NCI-H2081 treated with DMSO at 0.1 percent for 48 hours (cell line): ENCODE measurements at places on chromosomes 6 and 20.

GRCh38 chr6:53360093-53360912 lies 11.6 kb upstream of the ELOVL5 start:
- DNase-seq = no peak

- DNase-seq = no peak
Measured at GRCh38 chr6:128068119-128068479, 167.2 kb upstream of the THEMIS start.

DNA sequence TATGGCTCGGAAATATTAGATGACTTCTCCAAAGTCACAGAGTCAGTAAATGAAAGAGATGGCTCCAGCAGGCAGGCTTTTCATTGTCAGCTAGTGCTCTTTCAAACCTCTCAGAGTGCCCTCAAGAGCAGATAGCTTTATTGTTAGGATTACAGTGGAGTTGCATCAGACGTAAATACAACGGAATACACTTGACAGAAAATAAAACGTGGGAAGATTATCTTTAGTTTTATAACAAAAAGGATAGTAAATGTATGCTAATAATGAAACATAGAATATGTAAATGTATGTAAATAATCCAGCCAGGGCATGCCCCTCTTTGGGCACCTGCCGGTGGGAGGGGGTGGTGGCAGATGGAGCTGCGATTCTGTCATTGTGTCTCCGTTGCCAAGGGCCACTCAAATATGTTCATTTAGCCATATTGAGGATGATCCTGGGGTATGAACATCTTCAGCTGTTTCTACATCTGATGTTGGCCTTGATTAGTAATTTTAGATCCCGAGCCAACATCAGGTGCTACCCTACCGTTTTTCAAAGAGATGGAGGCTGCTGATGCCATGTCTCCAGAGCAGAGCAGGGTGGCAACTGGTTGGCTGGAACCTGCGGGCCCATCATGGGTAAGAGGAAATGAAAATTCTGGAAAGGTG lies 358.3 kb upstream of the SULF2 start:
- no peak for DNase-seq

GRCh38 chr6:3208775-3209113 lies 18.7 kb downstream of the TUBB2B start:
- no peak for DNase-seq

- no peak for DNase-seq
Measured at GRCh38 chr20:62955519-62956386, 3.2 kb downstream of the SLC17A9 start.

DNA sequence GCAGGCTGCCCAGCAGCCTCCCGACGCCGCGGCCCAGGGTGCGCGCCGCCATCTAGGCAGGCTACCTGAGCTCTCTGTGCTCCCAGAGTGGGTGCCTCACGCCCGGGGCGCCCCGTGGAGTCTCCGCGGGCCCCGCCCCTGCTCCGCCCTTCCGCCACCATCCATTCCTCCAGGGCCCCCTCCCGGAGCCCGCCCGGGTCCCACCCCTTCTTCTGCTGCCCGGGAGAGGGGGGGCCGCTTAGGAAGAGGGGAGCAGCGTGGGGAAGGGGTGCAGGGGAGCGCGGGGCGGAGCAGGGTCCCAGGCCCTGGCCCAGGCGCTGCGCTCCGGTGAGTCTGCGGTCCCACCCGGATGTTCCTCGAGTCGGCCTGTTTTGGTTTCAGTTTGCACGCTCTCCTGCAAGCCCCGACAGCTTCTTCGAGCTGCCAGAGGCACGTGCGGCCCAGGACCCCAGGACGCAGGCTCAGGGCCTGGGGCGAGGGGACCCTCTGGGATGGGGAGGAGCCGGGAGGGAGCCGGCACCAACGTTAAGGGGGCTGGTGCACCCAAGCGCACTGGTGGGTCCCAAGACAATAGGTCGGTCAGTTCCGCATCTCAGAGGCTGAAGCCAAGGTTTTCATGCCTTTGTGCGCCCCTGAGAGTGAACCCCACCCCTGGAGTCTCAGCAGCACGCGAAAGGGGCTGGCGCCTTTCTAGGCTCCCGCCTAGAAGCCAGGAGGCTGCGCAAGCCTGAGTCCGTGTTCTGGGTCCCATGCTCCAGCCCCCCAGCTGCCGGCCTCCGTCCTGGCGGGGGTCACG lies at the start of gene ACSS1:
Gene ACSS1, minus strand, starts transcription at position 89 of the 796 bp plus-strand sequence. Its CDS starts 37 bp downstream, at position 52.
- DNase-seq = no peak

GRCh38 chr6:166610069-166610468 lies 17.0 kb downstream of the RPS6KA2 start:
- DNase-seq = no peak

DNA sequence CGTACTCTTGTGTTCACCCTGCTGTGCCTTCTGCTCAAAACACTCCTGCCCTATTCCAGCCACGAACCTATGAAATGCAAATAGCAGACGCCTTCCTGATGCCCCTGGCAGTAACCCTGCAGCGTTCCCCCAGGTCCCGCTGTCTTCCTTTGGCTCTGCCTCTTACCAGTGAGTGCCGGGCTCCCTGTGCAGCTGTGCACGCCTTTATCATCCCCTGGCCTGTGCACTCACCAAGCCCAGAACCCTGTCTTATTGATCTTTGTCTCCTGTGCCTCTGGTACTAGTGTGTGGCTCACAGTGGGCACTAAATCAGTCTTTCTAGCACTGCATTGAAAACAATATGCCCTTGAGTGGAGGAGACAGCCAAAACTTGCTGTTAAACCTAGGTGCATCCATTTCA lies 19.7 kb downstream of the ZDHHC14 start:
- no peak for DNase-seq

DNA sequence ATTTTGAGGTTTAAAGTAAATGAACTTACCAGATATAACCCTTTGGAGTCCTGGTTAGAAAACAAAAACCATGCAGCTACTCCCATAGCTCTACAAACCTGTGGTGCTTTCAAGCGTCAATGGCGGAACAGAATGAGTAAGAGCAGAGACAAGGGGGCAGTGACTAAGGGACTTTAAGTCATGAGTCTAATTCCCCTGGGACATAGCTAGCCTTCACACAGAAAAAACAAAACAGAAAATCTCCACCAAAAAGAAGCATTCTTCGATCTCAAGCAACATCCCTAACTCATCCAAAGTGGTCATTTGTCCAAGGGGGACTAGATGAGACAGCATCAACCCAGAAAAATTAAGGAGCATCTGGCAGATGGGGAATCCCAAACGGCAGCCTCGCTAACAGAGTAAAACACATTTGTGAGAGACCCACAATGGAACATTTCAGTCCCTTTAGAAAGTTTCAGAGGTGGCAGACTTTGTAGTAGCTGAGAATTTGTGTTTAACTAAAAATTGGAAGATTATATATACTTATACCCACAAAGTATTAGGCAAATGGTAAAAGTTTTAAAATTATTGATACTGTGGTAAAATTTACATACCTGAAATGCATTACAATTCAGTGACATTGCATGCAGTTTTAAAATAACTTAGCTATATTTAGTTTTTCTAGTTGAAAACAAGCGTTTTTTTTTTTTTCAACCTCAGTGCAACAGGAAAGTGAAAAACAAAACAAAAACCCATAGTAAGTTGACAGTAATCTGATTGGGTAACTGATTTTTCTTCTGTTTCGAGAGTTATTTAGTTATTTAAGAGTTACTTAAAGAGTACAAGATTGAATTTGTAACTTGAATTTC lies 67.5 kb downstream of the KCNQ5 start:
- no peak for DNase-seq

- no peak for DNase-seq
Measured at GRCh38 chr6:111725446-111726112, 119.9 kb upstream of the TRAF3IP2 start.

DNA sequence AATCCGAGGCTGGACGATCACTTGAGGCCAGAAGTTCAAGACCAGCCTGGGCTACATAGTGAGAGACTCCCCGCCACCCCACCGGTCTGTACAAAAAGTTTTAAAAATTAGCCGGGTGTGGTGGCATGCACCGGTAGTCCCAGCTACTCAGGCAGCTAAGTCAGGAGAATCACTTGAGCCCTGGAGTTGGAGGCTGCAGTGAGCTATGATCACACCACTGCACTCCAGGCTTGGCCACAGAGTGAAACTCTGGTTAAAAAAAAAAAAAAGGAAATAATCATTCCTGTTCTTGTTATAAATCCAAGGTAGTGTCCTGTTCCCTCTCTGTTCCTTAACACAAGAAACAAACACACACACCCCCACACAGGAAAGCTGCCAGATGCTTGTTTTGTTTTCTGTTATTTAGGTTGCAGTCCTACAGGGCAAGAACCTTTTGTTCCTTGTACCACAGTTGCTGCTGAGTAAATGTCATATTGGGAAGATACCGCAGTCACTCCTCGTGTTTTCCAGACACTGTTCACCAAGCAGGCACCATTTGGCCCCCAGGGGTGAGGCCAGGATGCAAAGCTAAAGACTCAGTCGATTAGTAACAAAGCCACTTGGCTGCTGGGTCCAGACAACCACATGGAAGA lies 28.9 kb downstream of the ASIP start:
- no peak for DNase-seq

DNA sequence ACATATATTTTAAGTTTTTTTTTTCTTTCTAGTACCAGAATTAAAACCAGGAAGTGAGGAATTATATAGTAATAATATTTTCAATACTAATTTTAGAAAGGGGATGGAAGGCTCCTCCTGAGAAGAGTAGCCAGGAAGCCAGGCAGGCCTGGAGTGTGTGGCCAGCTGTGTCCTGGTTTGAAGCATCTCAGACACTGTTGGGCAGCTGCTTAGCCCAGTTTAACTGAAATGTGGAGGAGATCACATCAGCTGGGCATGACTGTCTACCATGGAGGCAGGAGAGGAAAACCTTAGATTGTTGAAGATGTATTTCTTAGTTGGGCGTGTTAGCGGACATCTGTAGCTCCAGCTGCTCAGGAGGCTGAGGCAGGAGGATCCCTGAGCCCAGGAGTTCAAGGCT lies 142.2 kb downstream of the ARID1B start:
- DNase-seq = no peak

DNA sequence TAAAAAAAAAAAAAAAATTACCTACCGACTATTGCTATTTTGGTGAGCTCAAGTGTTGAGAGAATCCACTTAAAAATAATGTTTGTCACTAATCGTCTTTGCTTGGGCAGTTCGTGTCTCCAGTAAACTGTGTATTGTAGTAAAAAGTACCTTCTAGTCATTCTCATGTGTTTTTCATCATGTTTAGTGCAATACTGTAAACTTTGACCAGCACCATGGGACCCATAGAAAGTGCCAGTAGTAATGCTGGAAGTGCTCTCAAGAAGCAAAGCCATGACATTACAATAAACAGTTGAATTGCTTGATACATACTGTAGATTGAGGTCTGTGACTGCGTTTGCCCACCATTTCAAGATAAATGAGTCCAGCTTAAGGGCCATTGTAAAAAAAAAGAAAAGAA lies 395.2 kb downstream of the BCKDHB start:
- no peak for DNase-seq

DNA sequence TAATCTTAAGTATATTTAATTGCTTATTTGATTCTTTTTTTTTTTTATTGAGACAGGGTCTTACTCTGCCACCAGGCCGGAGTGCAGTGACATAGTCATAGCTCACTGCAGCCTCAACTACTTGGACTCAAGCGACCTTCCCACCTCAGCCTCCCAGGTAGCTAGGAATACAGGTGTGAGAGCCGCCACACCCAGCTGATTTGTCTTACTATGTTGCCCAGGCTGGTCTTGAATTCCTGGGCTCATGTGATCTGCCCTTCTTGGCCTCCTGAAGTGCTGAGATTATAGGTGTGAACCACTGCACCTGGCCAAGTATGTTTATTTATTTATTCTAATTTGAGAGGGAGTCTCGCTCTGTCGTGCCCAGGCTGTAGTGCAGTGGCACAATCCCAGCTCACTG lies 38.2 kb downstream of the PTPN1 start:
- no peak for DNase-seq

DNA sequence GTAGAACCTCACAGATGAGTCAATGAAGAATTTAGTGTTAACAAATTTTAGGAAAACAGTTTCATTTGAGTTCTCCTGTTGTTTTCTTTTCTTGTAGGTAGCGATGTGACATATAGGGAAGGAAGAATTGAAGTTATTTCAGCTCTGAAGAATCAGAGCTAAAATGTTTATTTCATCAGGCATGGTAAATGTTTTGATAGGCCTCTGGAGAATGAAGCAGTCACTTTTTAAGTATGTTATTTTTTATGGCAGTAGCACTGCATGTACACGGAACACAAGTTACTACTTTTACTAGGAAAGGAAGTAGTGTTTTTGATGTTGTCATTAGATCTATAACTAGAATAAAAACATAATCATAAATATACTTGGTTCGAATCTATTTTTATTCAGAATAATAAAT lies 1357.3 kb upstream of the CITED2 start:
- DNase-seq = no peak

DNA sequence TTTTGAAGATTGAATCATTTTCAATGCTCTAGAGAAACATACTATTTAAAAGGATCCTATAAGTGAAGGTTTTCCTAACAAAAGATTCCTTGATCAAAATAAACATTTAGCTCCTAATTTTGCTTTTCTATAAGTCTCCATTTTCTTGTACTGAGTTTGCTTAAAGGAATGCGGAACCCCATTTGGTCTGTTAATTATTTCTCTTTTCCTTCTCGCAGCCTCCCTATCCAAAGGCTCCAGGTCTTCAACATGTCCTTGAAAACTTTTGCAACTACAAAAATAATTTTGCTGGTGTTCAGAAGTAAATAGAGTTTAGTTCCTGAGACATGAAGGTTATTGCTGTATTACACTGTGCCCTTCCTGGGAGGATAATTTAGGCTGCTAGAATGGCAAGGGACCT lies 8.3 kb upstream of the NPEPL1 start:
- no peak for DNase-seq

GRCh38 chr20:3209946-3210317 lies 634 bp downstream of the ITPA start:
- no peak for DNase-seq

GRCh38 chr20:8414586-8415274 lies 282.7 kb downstream of the PLCB1 start:
- DNase-seq = no peak

- DNase-seq = no peak
Measured at GRCh38 chr20:37280403-37280802, 9.1 kb upstream of the MANBAL start.

- DNase-seq = no peak
Measured at GRCh38 chr6:130890521-130890971, 63.3 kb downstream of the SMLR1 start.

DNA sequence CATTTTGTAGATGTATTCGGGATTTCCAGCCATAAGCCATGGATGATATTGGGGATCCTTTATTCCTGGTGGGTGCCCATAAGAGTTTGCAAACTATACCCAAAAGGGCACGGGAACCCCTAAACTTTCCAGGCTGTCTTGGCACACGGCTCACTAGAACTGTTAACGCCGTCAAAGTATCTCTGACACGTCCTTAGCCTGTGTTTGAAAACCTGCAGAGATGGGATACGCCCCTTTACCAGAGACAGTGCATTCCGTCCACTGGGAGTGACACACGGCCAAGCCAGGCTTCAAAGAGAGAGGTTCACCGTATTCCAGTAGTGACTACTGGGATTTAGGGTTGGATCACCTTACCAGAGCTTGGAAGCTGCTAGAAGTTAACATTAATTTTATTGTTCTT lies 95.0 kb downstream of the THBS2 start:
- DNase-seq = no peak

DNA sequence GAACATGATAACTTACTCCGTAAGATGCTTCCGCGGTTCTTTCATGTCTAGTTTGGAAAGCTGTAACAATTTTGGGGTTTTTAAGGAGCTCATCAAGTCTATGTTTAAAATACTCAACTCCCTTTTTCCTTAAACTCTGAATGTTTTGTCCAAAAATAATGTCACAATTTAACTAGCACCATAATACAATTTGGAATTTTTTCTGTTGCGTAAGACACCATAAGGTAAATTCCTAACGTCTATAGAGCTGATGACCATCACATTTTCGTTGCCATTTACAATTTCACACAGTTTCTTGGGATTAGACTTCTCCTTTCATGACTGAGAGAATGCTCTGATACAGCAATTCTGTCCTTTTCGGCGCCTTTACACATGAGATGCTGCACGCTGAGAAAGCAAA lies 26.7 kb upstream of the FOXF2 start:
- no peak for DNase-seq
